GM13977 (cell line): ENCODE measurements at places on chromosomes 13 and 19.

- no peak for DNase-seq
These were observed 161.9 kb upstream of the TSHZ3 start for GRCh38 chr19:31511098-31511497.

GRCh38 chr13:23372264-23372906 lies 61.1 kb downstream of the SACS start:
- peak; percentile 18 for DNase-seq

GRCh38 chr13:93603043-93603442 lies 376.4 kb downstream of the GPC6 start:
- DNase-seq: no peak

DNA sequence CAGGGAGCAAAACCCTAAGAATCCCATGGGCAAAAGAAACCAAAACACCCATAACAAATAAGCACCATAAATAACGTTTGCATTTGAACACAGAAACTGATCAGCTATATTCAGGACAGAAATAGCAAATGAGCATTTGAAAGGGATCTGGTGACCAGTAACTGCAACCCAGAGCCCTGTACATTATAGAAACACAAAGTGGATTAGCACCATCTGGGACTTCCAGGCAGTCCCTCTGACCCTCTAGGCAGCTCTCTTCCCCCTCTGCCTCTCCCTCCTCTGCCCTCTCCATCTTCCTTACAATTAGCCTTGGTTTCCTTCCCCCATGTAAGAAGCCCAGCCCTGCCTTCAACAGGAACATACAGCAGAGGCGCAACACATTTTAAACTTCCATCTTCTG lies 215.0 kb downstream of the DCLK1 start:
- no peak for DNase-seq

DNA sequence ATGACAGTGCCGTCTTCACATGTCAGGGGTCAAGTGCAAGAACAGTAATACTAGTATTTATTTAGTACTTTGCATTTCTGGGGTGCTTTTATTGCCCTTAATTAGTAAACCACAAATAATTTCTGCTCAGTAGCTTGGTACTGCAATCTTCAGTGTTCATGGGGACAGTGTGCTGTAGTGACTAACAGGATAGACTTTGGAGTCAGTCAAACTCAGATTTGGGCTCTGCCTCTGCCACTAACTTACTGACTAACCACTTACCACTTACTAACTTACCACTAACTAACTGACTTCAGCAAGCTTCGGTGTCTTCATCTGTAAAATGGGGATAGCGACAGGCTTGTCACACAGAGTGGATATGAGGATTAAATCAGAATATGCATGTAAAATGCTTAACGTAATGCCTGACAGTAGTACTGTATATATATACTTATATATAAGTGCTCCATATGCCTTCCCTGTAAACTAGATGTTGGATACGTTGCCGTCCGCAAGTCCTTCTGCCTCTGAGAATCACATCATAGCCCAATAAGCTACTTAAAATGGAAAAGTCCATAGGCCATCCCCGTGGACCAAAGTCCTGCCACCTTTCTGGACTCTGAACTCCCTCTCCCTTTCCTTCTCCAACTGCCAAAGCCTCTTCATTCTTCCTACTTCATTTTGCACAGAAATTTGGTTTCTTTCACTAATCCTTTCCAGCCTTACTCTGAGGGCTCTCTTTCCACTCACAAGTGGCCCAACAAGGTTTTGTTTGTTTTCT lies 158.1 kb downstream of the ZIC5 start:
- DNase-seq: no peak

- peak; percentile 75 for DNase-seq
These were observed 8.1 kb downstream of the NKPD1 start for GRCh38 chr19:45152504-45153338.

DNA sequence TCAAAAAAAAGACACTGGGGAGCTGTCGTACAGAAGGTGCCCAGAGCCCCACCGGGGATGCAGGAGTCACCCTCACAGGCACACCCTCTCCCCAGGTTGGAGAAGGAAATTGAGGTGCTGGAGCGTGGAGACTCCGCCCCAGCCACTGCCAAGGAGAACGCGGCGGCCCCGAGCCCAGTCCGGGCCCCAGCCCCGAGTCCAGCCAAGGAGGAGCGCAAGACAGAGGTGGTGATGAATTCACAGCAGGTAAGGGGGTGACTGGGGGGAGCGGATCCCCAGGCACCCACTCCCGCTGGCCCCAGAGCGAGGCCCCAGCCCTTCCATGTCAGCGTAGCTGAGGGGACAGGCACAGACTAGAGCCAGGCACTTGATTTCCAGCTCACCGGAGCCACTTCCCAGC lies 19.9 kb upstream of the MISP start:
- no peak for DNase-seq

DNA sequence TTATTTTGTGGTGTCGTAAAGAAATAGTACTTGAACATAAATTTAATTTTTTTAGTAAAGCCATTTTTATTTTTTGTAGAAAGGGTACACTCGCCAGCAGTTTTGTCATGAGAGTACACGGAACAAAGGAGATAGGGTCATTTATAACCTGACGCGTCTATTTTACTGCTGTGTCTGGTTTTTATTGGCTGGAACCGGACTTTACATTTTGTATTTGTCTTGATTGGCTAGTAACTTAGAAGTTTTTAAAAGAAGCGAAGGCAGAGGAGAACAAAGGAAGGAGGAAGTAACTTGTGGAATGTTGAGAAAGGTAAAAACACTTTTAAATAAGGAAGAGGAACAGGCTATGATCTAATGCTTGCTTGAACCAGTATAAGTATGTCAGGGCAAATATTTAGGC lies 43.5 kb downstream of the TRPM4 start:
- DNase-seq: no peak

- DNase-seq: no peak
These were observed 15.4 kb downstream of the MED26 start for GRCh38 chr19:16612636-16613035.

- DNase-seq: no peak
These were observed 277.5 kb downstream of the DNAJC15 start for GRCh38 chr13:43300865-43301264.

DNA sequence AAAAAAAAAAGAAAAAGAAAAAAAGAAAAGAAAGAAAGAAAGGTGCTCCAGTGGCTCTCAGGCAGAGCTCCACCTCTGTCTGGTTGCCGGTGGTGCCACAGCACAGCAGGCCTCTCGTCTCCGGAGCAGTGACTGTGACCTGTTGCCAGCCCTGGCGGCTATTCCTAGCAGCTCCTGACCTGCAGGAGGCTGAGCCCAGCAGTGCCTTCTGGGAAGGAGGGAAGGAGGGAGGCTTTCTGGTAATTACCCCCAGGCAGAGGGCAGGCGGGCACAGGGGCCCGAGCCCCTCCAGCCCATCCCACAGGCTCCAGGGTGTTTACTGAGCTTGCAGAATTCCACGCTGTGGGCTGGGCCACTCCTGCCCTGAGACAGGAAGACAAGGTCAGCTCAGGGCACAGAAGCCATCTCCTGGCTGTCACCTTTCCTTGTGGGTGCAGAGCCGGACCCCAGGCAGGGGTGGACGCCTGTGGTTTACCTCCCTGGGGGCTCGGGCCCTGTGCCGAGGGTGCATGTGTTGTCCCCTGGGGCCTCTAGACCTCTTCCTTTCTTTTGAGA lies 77.9 kb downstream of the GNG7 start:
- no peak for DNase-seq

GRCh38 chr13:98576200-98576945 lies 534 bp downstream of the STK24 start:
- DNase-seq: peak; percentile 60

DNA sequence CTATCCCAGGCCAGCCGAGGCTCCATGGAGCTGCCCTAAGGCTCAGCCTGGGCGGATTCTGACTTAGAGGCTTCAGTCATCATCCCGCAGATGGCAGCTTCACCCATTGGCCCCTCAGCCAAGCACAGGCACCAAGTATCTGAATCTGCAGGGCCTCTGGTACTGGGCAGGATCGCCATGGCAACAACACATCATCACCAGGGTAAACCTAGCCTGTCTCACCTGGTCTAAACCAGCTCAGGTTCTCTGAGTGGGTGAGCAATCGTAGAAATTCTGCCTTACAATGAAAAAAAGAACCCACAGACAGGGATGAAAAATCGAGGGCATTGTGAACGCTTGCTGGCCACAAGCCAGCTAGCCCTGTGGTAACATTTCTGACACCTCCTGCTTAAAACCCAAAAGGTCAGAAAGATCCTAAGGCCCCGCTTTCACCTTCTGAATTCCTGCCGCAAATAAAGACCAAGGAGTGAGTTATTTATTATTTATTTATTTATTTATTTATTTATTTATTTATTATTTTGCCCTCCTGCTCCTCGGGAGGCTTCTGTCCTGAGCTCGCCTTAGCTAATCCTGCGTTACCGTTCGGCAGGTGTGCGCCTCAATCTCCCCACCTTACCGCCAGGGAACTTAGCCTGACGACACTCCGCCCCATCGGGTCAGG lies 12.0 kb upstream of the CEACAM21 start:
- peak; percentile 53 for DNase-seq

GRCh38 chr13:71613066-71613745 lies 253.8 kb downstream of the DACH1 start:
- DNase-seq: no peak

GRCh38 chr13:73060251-73061160 lies 1.7 kb downstream of the KLF5 start:
- DNase-seq: peak; percentile 38

- DNase-seq: peak; percentile 95
These were observed at the start of gene MICU2 for GRCh38 chr13:21603531-21604448. Gene MICU2, minus strand, starts transcription at chr13:21604170. Its CDS starts 22 bp downstream, at chr13:21604148.

GRCh38 chr19:14135355-14135754 lies 1.0 kb downstream of the ASF1B start:
- no peak for DNase-seq

DNA sequence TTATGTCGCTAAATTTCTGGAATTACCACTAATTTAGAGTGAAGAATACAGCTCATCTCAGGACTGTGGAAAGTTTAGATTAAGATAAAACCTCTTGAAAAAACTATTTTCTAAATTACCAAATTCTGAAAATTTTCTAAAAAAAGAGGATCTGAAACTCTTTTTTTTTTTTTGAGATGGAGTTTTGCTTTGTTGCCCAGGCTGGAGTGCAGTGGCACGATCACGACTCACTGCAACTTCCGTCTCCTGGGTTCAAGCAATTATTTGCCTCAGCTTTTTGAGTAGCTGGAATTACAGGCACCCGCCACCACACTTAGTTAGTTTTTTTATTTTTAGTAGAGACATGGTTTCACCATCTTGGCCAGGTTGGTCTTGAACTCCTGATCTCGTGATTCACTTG lies 16.6 kb upstream of the ZNF253 start:
- no peak for DNase-seq
